Dermis blood vessel endothelial cell (primary cell): ENCODE measurements at places on chromosomes 1 and 21.
A peak's percentile ranks its signal among the peaks of the same experiment; 100 is the strongest.

GRCh38 chr21:17976691-17977090, 157.5 kb upstream of the C21orf91 start:
- no peak for DNase-seq

DNA sequence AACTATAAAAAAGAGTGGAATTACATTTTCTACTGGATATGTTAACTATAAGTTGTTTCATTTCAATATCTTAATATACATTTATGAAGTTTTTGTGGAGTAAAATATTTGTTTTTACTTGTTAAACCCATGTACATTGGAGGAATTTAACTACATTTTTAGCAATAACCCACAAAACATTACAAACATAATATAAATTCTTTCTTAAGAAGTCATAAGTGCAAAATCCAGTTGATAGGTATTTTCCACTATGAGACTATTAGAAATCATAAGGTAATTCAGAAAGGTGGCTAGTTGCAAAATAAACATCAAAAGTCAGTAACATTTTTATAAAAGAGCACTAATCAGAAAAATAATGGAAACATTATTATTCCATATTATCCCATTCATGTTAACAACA, 73.9 kb upstream of the RRP15 start:
- DNase-seq = no peak

- no peak for DNase-seq
These were observed 16.1 kb downstream of the H6PD start for GRCh38 chr1:9250411-9251381.

DNA sequence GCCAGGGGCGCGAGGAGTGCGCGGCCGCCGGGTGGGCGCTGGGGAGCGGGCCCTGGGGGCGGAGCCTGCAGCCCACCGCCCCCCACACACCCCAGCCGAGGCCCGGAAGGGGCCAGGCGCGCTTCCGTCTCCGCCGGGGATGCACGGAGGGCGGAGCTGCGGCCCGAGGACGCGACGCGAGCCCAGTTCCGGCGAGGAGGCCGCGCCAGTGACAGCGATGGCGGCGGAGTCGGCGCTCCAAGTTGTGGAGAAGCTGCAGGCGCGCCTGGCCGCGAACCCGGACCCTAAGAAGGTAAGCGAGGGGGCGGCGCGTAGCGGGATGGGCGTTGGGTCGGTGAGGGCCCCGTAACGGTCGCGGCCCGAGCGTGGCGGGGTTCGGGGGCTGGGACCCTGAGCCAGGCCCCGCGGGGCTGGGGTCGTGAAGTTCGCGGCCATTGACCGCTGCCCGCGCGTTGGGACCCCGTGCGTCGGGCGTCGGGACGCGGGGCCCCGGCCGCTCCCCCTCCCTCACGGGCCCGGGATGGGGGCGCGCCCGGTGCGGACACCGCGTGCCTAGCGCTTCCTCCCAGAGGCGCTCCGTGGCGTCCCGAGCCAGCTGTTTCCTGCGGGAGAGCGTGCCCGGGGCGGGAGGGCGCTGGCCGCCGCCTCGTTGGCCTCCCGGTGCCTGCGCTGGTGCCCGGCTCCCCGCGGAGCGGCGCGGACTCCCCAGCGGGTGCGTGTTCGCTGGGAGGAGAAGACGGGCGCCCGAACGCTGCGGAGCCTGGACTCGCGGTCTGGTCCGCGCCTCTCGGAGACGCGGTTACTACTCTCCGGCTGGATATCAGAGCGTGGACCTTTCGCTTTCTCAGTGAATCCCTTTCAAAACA, at the start of gene ELOA:
Gene ELOA, plus strand, starts transcription at position 185 of the 866 bp plus-strand sequence. Its CDS starts 33 bp downstream, at position 218.
- DNase-seq = peak; percentile 72

- DNase-seq = no peak
These were observed 89.5 kb downstream of the FNBP1L start for GRCh38 chr1:93537396-93537795.
